ENCODE measurements at places on chromosomes 2 and 18.

- DNase-seq: no peak
Measured at GRCh38 chr18:8705961-8706790, 820 bp downstream of the MTCL1 start.

GRCh38 chr2:43169099-43169945 is 57.1 kb downstream of the ZFP36L2 start:
- peak; percentile 47 for DNase-seq

DNA sequence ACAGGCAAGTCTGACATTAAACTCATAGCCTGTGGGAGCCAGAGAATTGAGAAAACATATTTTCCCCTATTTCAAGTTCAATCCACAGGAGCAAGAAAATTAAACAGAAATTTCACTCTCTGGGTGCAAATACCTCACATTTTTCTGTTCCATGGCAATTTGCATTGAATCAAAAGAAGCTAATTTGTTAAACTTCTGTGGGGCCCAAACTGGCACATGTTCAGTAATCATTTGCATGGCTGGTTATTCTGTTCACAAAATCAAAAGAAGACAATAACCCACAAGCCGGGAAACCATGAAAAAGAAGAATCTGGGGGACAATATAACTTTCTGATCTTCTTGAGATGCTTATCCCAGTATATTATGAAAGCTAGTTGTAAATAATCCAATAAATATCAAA is 363.1 kb downstream of the LRP1B start:
- no peak for DNase-seq

- no peak for DNase-seq
Measured at GRCh38 chr2:115596659-115597375, 1154.4 kb downstream of the DPP10 start.

DNA sequence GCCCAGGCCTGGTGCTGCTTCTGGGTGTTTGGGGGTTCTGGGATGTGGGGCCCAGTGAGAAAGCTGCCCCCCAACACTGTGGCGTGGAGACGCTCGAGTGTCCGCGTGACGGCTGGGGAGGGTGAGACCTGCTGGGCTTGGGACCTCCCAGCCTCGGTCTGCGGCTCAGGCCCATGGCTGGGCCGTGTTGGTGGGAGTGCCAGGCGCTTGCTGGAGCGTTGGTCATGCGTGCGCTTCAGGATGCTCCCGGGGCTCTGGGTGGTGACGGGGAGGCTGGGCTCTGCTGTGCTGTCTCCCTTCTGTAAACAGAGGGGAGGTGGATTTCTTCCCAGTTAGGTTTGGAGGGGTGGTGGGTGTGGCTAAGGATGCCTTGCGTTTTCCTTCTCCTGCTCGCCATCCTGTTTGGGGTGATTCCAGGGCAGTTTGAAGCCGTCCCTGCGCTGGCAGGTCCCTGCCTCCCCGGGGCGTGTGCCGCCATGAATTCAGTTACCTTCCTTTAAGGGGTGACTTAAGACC is 606 bp downstream of the GAL3ST2 start:
- no peak for DNase-seq

- no peak for DNase-seq
Measured at GRCh38 chr18:71398531-71398930, 1109.7 kb downstream of the SOCS6 start.

GRCh38 chr2:206361407-206362045 is 81.8 kb upstream of the ADAM23 start:
- peak; percentile 55 for DNase-seq

DNA sequence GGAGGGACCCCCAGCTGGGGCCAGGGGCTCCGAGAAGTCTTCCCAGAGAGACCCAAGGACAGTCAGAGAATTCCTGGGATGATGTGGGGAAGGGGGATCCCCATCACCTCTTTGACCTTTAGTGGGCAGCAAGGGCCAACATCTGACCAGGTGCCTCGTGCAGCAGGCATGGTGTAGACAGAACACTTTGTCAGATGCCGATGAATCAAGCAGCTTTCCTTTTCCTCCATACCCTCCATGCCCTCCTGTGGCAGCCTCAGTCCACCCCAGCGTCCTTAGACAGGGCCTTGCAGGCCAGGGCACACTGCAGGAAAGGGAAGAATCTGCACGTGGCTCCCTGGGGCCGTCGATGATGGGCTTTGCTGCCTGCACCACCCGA is 26.3 kb downstream of the GPR55 start:
- no peak for DNase-seq

- DNase-seq: no peak
Measured at GRCh38 chr18:53486296-53486695, 738.2 kb downstream of the MBD2 start.

DNA sequence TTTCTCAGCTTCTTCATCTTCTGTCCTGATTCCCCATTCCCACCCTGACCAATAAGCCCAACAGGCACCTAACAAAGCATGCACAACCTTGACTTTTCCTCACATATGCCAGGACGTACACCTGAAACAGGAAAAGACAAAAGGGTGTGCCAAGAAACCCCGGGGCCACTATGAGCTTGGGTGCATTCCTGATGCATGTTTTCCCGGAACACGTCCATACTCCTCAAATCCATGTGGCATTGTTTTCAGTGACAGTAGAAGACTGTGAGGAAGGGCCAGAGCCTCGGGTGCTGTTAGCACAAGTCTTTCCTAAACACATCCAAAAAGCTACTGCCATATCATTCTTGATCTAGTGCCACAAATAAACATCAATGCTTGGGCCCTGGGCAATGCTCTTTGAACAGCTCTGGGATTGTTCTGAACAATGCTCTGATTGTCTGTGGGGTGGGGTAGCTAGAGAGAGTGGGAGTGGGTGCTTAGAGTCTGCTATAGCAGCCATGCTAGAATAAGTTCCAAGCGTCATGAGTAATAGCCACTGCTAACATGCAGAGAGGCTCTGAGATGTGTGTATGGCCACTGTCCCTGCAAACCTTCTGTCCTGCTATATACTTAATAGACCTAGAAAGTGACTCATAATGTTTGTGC is 181.7 kb upstream of the CRIM1 start:
- no peak for DNase-seq

- DNase-seq: peak; percentile 98
Measured at GRCh38 chr18:26617151-26617554, 68.8 kb upstream of the KCTD1 start.

- DNase-seq: no peak
Measured at GRCh38 chr2:83874712-83875430, 584.2 kb downstream of the SUCLG1 start.

DNA sequence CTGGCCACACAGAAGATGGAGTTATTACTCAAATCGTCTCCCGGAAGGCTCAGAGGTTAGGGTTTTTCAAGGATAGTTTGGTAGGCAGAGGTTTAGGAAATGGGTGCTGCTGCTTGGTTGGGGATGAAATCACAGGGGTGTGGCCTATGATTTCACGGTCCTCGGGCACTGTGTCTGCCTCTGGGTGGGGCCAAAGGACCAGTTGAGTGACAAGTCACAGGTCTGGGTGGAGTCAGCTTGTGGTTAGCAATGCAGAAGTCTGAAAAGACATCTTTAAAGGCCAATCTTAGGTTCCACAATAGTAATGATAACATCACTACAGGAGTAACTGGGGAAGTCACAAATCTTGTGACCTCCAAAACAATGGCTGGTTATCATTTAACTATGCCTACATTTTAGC is 387.8 kb downstream of the ZNF521 start:
- DNase-seq: peak; percentile 23

- DNase-seq: peak; percentile 12
Measured at GRCh38 chr2:43210467-43211303, 15.7 kb downstream of the ZFP36L2 start.

DNA sequence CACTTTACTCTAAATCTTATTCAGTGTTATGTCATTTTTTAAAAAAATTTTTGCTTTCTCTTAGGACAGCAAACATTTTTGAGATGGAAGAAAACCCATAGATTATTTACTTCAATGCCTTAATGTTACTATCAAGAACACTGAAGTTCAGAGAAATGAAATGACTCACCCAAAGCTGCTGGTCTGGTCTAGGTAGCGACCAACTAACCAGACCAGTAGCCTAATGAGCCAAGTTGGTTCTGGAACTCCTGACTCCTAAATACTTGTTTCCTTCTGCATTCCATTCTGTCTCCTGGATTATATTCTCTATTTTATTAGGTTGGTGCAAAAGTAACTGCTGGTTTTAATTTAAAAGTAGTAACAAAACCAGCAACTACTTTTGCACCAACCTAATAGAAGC is 35.4 kb downstream of the SLC8A1 start:
- DNase-seq: peak; percentile 77

DNA sequence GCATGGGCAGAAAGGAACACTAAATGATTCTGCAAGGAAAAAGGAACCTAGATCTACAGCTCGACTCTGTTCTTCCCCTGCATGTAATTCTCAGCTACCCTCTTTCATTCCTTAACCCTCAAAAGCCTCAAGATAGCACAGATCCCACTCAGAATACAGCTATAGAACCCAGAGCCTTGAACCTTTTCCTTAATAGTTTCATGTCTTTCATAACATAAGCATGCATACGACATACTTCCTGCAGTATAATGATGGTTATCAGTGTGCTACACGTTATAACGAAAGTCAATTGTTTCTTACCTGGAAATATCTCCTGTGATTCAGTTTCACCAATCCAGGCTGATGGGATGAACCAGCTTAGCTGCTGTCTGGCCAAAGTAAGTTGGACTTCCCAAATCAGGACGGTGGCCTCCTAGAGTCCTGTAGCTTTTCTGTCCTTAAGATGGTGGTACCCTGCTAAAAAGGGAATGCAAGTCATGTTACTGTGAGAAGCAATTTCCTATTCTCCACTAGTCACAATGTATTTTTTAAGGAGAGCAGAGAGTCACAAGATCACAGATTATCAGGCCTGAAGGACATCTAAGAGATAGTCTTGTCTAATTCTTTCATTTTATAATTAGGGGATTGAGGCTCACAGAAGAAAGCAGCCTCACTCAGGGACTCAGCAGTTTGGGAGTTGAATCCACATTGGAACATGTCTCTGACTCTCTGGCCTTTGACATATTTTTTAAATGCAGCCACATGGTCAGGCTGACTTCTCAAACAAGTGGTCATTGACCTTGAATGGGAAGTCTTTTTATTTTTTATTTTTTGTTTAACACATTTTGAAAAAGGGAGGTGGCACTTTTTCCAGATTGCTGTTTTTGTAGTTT is 41.8 kb downstream of the CYRIA start:
- DNase-seq: no peak

GRCh38 chr2:70851704-70852103 is 16.1 kb upstream of the CD207 start:
- peak; percentile 44 for DNase-seq

DNA sequence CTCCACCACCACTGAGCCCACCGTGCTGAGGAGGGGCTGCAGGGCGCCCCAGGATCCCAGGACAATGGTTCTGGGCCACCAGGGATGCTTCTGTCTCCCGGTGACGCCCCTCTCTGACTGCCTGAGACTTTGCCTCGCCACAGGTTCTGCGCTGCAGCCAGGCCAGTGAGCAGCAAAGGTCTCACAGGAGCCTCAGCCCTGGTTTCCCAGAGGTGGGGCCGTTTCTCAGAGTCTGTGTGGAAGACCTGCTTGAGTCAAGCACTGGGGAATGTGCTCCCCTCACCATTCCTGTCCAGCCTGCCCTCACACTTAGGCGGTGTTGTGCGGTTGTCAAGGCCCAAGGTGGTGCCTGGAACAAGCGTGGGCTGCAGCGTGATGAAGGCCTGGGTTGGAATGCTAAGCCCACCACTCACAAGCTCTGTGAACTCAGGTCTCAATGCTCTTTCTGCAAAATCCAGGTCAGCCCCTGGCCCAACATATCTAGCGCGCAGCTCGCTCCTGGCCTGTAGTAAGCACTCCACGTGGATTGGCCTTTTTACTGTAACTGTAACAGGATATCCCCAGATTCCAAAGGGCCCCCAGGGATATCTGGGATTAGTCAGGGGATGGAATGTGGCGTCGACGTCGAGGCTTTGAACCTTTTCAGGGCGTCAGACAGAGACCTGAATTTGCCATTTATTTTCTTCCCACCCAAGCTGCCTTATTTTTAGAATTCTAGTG is 47.6 kb downstream of the PLB1 start:
- no peak for DNase-seq

DNA sequence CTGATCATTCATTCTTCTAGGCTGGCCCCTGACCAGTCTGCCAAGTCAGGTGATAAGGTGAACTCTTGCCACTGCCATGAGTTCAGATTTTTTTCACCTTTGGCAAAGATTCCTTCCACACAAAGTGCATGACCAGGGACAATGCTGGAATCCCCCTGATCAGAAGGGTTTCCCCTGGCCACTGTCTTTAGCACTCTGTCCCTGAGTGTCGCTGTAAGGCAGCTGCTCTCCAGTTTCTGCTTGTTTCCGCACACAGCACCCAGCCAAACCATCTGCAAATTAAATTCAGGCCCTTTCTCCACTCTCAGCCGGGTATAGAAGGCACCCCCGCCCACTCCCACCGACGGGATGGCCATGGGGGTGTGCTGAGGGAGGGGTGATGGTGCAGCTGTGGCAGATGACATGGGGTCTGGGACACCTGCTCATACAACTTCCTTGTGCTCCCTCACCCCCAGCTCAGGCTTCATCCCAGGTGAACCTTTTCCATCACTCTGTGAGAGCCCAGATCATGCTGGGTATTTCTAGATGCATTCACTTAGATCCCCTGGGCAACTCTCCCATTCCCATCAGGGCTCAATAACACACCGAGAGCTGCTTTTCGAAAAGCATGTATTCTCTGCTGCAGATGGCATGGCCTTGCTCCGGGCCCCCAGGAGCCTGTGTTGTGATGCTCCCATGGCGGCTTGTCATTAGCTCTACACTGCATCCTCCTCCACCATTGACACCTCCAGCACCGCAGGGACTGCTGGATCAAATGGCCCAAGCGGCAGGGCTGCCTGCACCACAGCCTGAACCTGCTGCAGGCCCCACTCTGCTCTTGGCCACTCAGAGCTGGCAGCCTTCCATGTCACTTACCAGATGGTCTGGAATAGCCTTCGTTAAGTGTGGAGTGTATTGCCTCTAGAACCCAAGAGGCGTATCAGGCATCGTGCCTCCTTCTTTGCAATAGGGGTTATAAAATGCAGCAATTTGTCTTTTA is 52.3 kb upstream of the ROCK2 start:
- no peak for DNase-seq

- DNase-seq: peak; percentile 65
Measured at GRCh38 chr18:21997207-21998143, 171.9 kb upstream of the GATA6 start.
